Stimulated activated CD8-positive, alpha-beta memory T cell treated with anti-CD3 and anti-CD28 coated beads, Interleukin-4, amount 100 ng/mL, for 4 hours (primary cell): ENCODE measurements at places on chromosomes 12 and 14.

- no peak for DNase-seq
Observed at GRCh38 chr12:129075460-129076208, 222.4 kb downstream of the GLT1D1 start.

GRCh38 chr12:98369581-98369980 is 145.8 kb upstream of the TMPO start:
- no peak for DNase-seq

DNA sequence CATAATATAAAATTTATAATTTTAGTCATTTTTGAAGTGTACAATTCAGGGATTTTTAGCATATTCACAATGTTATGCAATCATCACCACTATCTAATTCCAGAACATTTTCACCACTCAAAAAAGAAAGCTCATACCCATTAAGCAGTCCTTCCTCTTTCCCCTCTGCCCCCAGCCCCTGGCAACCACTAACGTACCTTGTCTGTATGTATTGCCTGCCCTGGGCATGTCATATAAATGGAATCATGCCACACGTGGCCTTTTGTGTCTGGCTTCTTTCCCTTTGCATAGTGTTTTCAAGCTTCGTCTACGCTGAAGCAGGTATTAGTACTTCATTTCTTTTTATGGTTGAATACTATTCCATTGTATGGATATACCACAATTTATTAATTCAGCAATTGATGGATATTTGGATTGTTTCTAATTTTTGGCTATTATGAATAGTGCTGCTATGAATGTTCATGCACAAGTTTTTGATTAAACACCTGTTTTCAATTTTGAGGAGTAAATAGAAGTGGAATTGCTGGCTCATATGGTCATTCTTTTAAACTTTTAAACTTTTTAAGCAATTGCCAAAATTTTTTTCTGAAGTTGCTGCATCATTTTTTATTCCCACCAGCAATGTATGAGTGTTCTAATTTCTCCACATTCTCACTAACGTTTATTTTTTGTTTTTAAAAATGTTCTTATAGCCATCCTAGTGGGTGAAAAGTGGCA is 1.6 kb upstream of the SSTR1 start:
- no peak for DNase-seq

DNA sequence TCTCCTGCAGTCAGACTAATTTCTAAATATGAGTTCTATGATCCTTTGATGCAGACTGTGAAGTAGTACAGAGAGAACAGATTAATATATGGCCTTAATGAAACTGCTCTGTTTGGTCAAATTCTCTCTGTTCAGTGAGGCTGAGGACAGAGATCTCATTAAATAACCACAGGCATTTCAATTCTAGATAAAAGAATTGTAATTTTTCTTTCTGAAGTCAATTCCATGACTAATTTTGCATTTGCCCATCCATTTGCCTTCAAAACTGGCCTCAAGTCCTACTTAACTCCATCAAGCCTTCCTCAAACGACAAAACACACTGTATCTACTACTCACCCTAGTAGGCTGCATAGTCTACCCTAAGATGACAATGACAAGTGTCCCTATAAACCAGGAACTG is 67.1 kb downstream of the DUSP16 start:
- no peak for DNase-seq

DNA sequence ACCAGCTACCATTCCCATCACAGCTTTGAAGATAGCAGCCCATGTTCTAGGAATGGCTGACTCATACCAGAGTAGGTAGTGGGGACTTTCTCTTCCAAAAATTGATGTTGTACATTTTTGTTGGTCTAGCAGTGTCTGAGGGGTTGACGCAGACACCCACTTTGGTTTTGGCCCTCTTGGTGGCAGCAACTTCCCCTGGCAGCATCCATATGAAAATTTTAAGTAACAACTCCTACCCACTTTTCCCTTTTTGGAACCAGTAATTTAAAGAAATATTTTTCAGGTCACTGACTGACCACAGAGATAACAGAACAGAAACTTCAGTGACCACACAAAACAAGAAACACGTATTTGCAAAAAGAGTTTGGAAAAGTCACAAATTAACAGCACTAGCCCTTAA is 162.0 kb upstream of the TMCC3 start:
- DNase-seq, result no peak

- no peak for DNase-seq
Observed at GRCh38 chr14:65813760-65814384, 401.3 kb downstream of the FUT8 start.

GRCh38 chr12:107570721-107571120 is 114.9 kb upstream of the PWP1 start:
- no peak for DNase-seq

- no peak for DNase-seq
Observed at GRCh38 chr12:116459011-116459875, 99.9 kb upstream of the MAP1LC3B2 start.

DNA sequence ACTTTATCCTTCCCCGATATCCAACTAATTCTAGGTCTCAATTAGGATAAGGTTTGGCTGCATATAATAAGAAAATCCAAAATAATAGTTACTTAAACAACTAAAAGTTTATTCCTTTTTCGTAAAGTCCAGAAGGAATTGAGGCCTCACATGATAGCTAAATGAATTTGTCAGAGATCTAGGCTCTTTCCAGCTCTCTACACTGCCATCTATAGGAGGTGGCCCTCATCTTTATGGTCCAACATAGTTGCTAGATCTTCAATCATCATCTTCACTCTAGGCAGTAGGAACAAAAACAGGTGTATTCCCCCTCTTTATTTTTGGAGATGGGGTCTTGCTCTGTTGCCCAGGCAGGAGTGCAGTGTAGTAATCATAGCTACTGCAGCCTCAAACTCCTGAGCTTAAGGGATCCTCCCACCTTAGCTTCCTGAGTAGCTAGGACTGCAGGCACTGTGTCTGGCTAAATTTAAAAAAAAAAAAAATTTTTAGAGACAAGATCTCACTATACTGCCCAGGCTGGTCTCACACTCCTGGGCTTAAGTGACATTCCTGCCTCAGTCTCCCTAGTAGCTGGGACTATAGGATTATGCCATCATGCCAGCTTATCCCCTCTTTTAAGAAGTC is 46.5 kb upstream of the SAV1 start:
- DNase-seq, result no peak

- DNase-seq, result no peak
Observed at GRCh38 chr14:56183631-56184157, 65.5 kb downstream of the PELI2 start.
